ENCODE measurements at places on chromosomes 6 and 20.

DNA sequence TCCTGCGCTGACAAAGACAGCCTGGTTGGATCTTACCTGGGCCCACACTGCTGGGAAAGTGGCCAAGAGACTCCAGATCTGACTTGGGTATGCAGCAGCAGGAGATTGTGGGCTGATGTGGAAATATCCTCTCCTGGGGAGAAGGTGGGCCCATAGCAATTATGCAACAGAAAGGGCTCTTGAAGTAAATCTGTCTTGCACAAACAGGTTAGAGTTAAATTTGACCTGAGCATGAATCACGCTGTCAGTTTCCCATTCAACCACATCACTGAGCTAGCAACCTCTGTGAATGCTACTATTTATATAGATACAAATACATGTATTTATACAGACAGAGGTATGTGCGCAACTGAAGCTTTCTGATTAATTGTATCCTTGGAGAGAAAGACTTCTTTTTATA lies 28.3 kb upstream of the PDYN start:
- DNase-seq = no peak

DNA sequence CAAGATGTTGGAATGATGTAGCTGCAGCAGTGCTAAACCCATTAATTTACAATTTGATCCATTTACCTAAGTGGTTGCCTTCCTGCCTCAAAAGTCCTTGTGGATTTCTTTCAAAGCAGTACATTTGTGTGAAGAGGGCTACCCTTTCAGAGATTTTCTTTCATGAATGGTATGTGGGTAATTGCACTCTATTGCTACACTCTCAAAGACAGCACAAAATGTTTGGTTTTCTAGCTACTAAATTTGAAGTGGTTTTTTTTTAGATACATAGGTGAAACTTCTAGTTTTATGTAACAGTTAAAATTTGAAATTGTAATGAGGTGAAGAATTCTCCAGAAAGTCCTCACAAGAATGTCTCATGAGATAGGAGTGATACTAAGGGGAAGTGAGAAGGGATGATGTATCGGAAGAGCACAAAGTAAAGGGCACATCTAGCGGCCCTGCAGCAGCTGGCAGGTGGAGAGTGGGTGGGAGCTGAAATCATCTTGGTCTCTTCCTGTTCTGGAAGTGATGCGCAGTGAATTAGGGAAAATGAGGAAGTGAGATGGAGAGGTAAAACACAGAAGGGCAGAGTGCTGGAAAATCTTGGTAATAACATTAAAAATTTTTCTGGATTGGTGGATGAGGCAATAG lies 236.8 kb upstream of the MAN1A1 start:
- DNase-seq = no peak

DNA sequence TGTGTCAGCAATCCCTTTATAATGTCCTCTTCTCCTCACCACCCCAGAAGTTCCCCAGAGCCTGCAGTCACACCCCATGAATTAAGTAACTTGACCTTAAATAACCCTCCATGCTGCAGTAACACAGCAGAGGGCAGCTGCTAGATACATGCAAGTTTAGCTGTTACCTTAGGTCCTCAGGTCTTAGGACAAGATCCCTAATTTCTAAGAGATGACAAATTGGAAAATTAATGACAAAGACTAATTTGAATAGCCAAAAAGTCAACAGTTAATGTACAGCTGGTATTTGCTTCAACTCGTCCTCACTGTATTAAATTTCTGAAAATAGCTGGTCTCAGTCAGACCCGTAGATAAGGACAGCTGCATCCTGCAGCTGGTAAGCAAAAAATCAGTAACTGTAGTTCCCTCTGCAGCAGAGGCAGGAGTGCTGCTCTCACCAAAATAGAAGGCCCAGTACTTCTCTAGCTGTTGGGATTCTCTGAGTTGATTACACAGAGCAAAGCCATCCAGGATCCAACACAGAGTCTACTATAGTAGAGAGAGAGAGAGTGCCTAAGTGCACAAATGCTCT lies 62.4 kb downstream of the TNFRSF21 start:
- DNase-seq = no peak

- DNase-seq = no peak
Measured at GRCh38 chr6:42313038-42313437, 95.4 kb upstream of the MRPS10 start.

DNA sequence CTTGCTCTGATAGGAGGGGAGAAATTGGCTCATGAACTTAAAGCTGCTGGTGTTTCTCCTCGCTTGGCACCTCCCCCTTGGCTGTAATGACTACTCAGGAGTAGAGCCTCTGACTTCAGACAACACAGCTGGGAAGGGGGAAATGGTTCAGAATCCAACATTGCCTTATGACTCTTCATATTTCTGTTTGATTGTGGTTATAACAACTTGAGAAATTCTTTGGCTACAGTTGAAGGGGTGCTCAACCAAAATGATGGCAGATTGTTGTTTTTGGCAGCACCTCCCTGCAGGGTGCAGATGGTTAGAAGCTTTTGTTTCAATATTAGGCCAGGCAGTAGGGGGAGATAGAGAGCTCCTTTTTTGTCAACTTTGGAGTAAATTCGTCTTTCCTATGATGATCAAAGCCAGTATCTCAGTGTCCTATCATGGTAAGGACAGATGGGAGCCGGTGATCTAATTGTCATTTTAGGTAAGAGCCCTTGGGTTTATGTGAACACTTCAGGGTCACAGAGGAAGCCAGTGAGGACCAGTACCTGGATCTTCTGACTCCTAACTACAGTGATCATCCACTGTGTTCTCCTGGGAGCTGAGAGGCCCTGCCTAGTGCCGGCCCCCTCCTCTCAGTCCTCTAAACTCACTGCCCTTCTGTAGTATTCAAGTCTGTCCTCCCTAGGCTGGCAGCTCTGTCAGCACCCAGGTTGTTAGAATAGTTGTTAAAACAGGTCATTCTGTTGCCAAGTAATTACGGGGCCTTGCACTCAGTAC lies 39.9 kb downstream of the RPRD1B start:
- peak; percentile 60 for DNase-seq

- DNase-seq = no peak
Measured at GRCh38 chr6:105786890-105787655, 299.1 kb upstream of the PRDM1 start.

GRCh38 chr6:166361077-166361429 lies 18.7 kb upstream of the SFT2D1 start:
- no peak for DNase-seq

- DNase-seq = no peak
Measured at GRCh38 chr6:22115559-22115958, 181.3 kb downstream of the PRL start.

- no peak for DNase-seq
Measured at GRCh38 chr20:62477669-62478455, 2.1 kb upstream of the GATA5 start.

- DNase-seq = no peak
Measured at GRCh38 chr6:142694054-142694453, 250.9 kb downstream of the HIVEP2 start.

- DNase-seq = no peak
Measured at GRCh38 chr6:137339929-137340559, 120.9 kb upstream of the IFNGR1 start.

DNA sequence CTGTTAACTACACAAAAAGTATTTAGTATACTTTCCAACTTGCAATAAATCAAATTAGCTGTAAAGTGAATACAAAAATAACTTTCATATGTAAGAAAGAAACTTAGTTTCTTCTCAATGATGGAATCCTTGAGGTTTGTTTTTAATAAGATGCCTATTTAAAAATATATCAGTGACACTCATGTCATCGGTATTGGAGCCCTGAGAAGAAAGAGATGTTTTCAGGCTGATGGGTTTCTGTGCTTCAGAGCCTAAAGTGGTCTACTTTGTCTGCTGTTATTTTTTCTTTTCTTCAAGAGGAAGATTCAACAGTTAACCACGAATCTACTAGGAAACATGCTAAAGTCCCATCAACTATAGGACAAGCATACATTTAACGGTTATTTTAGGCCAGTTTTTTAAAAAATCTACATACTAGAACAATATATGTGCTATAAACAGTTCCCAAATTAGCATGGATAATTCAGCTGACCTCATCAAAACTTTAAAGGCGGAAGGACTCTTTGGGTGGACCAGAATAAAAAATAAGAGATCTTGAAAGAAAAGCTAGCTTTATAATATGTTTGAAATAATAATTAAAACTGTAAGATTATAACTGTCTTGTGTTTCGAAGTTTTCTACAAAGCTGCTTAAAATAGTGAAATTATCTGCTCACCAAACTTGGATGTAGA lies 147.0 kb upstream of the SAMD5 start:
- DNase-seq = no peak

DNA sequence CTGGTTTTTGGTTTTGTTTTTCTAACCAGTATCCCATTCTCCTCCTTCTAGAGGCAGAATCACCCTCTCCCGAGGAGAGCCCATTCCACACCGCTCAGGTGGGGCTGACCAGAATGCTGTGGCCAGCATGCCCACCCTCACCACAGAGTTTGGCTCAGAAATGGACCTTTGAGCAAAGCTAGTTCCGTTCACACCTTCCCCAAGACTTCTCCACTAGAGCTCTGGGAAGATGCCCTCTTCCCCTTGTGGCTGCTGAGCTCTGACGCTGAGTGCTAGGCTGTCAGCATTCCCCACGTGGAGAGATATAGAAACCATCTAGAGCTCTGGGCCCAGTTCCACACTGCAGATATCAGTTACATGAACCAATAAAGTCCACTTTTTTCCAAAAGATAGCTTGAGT lies 7.9 kb downstream of the GPLD1 start:
- DNase-seq = no peak

GRCh38 chr6:116955773-116956172 lies 78.7 kb downstream of the RFX6 start:
- DNase-seq = no peak

DNA sequence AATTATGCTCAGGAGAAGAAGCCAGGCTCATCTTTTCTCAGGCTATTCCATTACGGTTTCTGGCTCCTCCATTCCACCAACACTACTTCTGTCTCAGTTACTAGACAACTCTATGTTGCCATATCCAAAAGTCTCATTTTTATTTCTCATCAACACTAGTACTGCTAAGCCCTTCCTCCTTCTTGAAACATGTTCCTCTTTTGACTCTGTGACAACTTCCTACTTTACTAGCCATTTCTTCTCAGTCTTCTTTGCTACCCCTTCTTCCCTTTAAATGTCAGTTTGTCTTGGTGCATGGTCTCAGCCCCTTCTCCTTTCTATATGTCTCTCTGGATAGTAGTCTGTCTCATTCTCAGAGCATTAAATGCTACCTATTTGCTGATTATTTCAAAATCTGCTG lies 7.1 kb upstream of the ADGRG6 start:
- no peak for DNase-seq

- DNase-seq = no peak
Measured at GRCh38 chr20:39851459-39851858, 837.6 kb downstream of the MAFB start.

- DNase-seq = no peak
Measured at GRCh38 chr6:6633898-6634734, 45.6 kb downstream of the LY86 start.

GRCh38 chr6:13288481-13288880 lies 39.9 kb downstream of the TBC1D7 start:
- DNase-seq = no peak

GRCh38 chr6:26200918-26201721 lies 113.9 kb downstream of the HFE start:
- DNase-seq = no peak

GRCh38 chr20:6855104-6855503 lies 87.6 kb downstream of the BMP2 start:
- DNase-seq = no peak

GRCh38 chr6:132466952-132467351 lies 46.0 kb downstream of the STX7 start:
- DNase-seq = no peak

- DNase-seq = no peak
Measured at GRCh38 chr20:14582855-14583254, 245.4 kb upstream of the FLRT3 start.

GRCh38 chr6:157242791-157243190 lies 80.5 kb downstream of the TMEM242 start:
- DNase-seq = no peak

GRCh38 chr6:106825156-106825555 lies 149.4 kb downstream of the CD24 start:
- no peak for DNase-seq

GRCh38 chr6:41818271-41819054 lies 31.0 kb downstream of the TOMM6 start:
- no peak for DNase-seq

GRCh38 chr20:51487076-51487475 lies 55.4 kb downstream of the NFATC2 start:
- DNase-seq = no peak

DNA sequence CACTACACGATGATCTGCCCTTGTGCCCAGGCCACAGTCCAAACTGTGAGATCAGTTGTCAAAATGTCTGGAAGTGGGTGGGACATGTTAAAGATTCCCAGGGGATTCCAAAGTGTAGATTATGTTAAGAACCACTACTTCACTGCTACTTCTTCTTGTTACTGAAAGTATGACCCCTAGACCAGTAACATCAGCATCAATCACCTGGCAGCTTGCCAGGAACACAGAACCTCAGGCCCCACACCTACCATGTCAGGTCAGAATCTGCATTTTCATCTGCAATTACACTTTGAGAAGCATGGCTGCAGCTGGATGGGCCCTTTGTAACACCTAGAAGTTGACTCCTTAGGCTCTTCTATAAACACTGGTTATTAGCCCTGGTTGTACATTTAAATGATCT lies 36.1 kb downstream of the RFPL4B start:
- no peak for DNase-seq

DNA sequence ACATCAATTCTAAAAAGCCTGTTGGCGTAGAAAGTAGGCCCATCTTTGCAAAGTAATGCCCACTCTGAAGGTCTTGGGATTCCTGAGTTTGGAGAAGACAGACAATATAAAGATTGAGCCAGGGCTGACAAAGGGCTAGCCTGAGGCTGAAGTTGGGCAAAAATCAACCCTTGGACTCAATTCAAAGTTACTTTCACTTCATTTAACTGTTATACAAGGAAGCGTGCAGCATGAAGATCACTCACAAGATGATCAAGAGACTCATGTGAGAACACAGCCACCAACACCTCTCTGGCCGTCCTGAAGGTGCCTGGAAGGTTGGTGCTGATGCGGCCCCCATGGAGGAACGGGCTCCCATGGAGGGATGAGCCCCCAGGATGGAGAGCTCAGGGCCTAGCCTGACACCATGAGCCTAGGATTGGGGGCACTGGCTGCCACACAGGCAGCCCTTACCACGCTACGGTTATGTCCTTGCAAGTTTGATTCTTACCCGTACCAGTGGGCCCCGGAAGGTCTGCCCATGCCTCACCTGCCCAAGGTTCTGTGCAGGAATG lies 26.6 kb downstream of the FOXC1 start:
- DNase-seq = no peak

GRCh38 chr6:156517088-156517487 lies 260.1 kb upstream of the ARID1B start:
- peak; percentile 21 for DNase-seq
